ENCODE measurements at places on chromosomes 11 and 22. TPM values are rescaled to one million over a fixed set of nuclear protein-coding genes. Genes with fewer than 3 reads are reported as not detected.

GRCh38 chr22:40202225-40202944 is 24.7 kb downstream of the TNRC6B start:
- no peak for DNase-seq

GRCh38 chr11:5042091-5042490 is 4.2 kb upstream of the OR52J3 start:
- no peak for DNase-seq

GRCh38 chr11:125923012-125923579 is 18.8 kb downstream of the DDX25 start:
- peak; percentile 77 for DNase-seq

The PANX3 gene
- not detected for total RNA-seq
